ENCODE measurements at places on chromosomes 5 and 9. TPM values are rescaled to one million over a fixed set of nuclear protein-coding genes. Genes with fewer than 3 reads are reported as not detected.

DNA sequence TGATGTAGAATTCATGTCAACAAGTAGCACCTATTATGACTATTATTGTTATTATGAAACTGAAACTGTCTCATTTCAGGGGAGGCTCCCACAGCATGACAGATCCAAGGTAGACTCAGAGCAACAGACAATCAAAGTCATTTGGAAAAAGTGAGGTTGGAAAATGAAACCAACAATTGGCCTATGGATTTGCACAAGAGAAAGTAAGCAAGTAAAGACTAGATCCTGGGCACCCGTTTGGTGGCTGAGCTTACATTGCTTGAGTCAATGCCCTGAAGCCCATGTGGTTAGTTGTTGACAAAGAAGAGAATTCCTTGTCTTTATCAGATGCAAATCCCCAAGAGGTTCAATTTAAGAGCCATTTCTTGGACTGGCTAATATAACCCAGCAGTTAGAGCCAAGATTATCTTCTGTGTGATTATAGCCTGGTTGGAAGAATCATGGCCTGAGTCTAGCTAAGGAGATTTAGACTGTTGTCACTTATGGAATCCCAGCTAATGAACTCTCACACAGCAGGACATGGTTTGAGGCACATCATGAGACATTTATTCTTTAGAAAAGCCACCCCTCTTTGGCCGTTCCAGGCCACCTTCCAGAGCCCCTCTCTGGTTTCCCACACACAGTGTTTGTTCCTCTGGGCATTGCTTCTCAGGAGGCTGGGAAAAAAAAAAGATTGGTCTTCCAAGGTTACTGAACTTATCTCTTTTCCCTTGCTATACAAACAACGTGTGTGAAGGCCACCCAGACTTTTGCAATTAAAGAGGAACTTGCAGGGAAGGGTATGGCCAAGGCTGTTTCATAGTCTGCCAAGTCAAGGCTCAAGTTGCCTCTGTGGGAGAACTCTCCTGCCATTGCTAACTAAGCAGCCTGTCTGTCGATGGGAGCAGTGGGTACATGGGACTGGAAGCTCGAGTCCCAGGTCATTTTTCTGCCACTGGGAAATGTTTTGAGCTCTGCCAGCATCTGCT, 399.5 kb downstream of the ENC1 start:
- H3K36me3 ChIP-seq: no peaks in the 10 kb centered on the region
- DNase-seq: peak; percentile 39
- H3K4me1 ChIP-seq: peaks cover 15% of the 10 kb centered on the region
- H3K27ac ChIP-seq: peak overlapping the region; percentile 63
- no peaks in the 10 kb centered on the region for H3K27me3 ChIP-seq

GRCh38 chr9:100064872-100065581, 33.8 kb downstream of the ERP44 start:
- no peak overlapping the region for H3K4me3 ChIP-seq
- DNase-seq: no peak
- H3K27ac ChIP-seq: no peak overlapping the region

DNA sequence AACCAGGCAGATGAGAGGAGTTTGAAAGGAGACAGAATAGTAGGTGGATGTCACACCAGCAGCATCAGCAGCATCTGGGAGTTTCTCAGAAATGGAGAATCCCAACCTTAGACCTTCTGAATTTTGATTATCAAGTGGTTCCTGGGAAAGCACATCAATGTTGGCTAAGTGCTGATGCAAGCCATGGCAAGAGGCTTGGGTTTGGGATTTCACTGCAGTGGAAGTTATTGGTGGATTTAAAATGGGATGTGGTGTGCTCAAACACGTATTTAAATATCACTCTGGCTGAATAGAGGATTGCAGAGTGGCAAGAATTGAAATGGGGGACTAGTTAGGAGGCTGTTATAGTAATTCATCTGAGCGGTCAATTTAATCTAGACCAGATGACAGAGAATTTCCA, 387.8 kb upstream of the WWC1 start:
- H3K27me3 ChIP-seq: peaks cover 3% of the 10 kb centered on the region
- H3K27ac ChIP-seq: no peak overlapping the region
- H3K4me1 ChIP-seq: no peaks in the 10 kb centered on the region
- no peaks in the 10 kb centered on the region for H3K36me3 ChIP-seq

The NOXA1 gene
- 7.2 TPM for total RNA-seq

GRCh38 chr5:126778675-126779403, 1.9 kb downstream of the LMNB1 start:
- H3K27me3 ChIP-seq: no peaks in the 10 kb centered on the region
- no peak for DNase-seq
- no peaks in the 10 kb centered on the region for H3K4me1 ChIP-seq
- H3K4me3 ChIP-seq: peak overlapping the region; percentile 99
- H3K36me3 ChIP-seq: no peaks in the 10 kb centered on the region

DNA sequence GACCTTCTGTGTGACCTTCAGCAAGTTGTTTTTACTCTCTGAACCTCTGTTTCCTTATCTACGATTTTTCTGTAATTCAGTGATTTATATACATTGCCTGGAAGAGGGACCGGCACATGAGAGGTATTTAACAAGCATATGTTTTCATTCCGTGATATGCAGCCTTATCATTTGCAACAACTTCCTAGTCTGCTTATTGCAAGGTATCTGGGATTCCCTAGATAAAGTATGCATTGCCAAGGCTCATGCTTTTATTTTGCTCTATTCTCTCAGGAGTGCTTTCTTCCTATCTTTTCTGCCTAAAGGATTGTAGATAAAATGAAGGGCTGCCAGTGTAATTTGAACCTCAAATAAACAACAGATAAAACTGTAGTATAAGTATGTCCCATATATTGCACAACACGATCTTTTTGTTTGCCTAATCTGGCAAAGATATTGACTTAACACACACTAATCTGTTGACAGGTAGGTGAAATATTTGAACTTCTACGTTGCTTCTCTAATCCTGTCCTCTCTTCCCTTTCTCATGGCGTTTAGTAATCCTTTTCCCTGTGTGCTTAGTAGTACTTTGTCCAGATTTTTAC, 377.2 kb upstream of the TNC start:
- H3K4me1 ChIP-seq: peaks cover 14% of the 10 kb centered on the region
- peak; percentile 38 for DNase-seq
- no peaks in the 10 kb centered on the region for H3K27me3 ChIP-seq
- H3K36me3 ChIP-seq: no peaks in the 10 kb centered on the region
- H3K4me3 ChIP-seq: no peak overlapping the region

GRCh38 chr5:22341406-22341805, 511.7 kb downstream of the CDH12 start:
- no peak for DNase-seq
- H3K27ac ChIP-seq: no peak overlapping the region

DNA sequence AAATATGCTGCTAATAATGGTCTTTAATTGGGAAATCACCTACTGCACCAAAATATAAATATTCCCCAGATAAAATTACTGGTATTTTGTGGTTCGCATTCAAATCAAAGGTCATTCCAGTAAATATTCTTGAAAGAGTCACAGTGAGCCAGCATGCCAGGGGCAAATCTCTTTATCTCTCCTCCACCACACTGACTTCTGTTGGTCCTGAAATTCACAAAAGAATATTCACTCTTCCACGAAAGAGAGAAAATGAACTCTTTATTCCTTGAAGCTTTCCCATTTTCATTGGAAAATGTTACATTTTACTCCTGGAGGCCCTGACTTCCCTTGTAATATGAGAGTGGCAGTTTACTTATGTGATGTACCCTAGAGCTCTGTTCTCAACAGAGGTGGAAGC, 39.7 kb downstream of the ZNF366 start:
- no peaks in the 10 kb centered on the region for H3K27me3 ChIP-seq
- DNase-seq: no peak
- H3K27ac ChIP-seq: no peak overlapping the region
- no peaks in the 10 kb centered on the region for H3K36me3 ChIP-seq
- no peak overlapping the region for H3K4me3 ChIP-seq

- H3K36me3 ChIP-seq: no peaks in the 10 kb centered on the region
- no peak overlapping the region for H3K27ac ChIP-seq
- H3K27me3 ChIP-seq: no peaks in the 10 kb centered on the region
- peak; percentile 64 for DNase-seq
- no peaks in the 10 kb centered on the region for H3K4me1 ChIP-seq
Measured at GRCh38 chr5:160434022-160434531, 12.4 kb downstream of the PTTG1 start.

DNA sequence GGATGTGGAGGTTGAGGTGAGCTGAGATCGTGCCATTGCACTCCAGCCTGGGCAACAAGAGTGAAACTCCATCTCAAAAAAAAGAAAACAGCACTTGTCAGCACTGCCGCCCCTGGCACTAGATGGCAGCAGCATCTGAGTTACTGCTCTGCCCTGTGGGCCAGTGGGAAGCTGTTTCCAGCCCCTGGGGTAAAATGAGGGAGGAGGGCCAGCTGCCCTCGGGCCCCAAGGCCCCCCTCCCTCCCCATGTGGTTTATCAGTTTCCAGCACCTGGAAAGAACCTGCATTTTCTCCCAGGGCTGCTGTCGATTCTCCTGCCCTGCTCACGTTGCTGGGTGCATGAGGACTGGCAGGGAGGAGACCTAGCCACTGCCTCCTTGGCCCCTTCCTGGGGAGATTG, 13.2 kb upstream of the CEL start:
- H3K27ac ChIP-seq: no peak overlapping the region
- no peaks in the 10 kb centered on the region for H3K27me3 ChIP-seq
- H3K36me3 ChIP-seq: no peaks in the 10 kb centered on the region
- no peak overlapping the region for H3K4me3 ChIP-seq
- H3K4me1 ChIP-seq: no peaks in the 10 kb centered on the region

DNA sequence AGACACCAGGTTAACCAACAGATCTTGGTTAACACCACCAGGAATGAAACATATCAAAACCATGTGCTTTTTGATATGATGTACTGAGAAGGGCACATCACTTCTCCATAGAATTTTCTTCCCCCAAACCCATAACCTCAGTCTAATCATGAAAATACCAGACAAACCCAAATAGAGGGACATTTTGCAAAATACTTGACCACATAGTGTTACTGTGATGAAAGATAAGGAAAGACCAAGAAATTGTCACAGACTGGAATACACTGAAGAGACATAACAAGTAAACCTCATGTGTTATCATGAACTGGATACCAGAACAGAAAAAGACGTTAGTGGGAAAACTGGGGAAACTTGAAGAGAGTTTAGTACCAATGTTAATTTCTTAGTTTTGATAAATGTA, 74.9 kb upstream of the VCAN start:
- no peaks in the 10 kb centered on the region for H3K4me1 ChIP-seq
- H3K36me3 ChIP-seq: no peaks in the 10 kb centered on the region
- H3K4me3 ChIP-seq: no peak overlapping the region
- DNase-seq: no peak
- no peak overlapping the region for H3K27ac ChIP-seq

The KIF12 gene
- total RNA-seq: 31.9 TPM

- peak; percentile 43 for DNase-seq
- H3K36me3 ChIP-seq: no peaks in the 10 kb centered on the region
- H3K4me1 ChIP-seq: peaks cover 23% of the 10 kb centered on the region
- H3K27ac ChIP-seq: peak overlapping the region; percentile 65
- no peaks in the 10 kb centered on the region for H3K27me3 ChIP-seq
Measured at GRCh38 chr5:59099270-59099994, 516.6 kb downstream of the RAB3C start.

DNA sequence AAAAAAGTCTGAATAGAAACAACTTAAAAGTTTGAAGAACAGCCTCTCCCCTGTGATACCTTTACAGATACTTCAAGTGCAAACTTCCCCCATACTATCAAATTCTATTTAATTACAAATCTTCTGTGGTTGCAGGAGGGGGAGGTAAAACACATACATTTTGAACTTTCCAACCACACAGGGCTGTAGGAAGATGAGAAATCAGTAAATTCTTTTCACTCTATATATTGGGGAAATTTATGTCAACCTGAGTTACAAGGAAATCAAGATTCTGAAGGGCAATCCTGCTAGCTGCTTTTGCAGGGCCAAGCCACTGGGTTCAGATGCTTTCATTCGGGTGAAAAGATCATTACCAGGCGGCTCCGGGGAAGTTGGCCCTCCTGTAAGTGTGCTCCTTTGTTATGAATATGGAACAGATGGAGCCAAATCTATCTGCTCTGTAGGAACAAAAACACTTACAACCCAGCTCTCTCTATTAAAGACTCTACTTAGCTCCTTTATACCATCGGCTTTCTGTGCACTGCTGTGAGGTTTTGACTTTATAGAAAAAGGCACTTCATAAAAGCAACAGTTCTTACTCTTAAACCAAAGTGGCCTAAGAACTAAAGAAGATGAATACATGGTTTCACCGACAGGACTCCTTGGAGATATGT, 269.1 kb downstream of the EFNA5 start:
- DNase-seq: no peak
- no peak overlapping the region for H3K4me3 ChIP-seq
- no peaks in the 10 kb centered on the region for H3K36me3 ChIP-seq
- H3K27me3 ChIP-seq: no peaks in the 10 kb centered on the region
- H3K27ac ChIP-seq: no peak overlapping the region

The FAM120A gene
- 49.3 TPM for total RNA-seq

DNA sequence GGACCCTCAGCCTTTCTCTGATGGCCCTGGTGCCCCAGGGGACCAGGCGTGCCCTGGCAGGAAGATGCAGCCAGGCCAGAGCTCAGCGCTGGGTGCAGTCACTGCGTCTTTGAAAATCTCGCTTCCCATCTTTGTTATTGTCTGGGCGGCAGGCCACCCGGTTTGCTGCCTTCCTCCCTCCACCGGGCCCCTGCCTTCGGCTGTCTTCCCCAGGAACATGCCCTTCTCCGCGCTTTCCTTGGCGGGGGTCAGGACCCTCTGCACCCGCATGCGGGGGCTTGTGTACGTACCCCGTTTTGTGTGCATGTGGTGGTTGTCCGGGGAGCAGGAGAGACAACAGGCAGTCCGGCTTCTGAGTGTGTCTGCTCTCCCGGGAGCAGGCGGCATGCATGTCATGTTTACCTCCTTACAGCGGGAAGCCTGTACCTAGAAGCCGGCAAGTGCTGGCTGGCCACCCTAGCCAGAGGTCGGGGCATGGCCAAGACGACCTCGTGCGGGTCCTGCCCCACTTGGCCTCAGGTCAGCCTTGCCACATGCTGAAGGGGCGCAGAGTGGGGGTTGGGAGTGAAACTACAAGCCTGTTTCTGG, 49.5 kb downstream of the DAB2IP start:
- H3K27me3 ChIP-seq: no peaks in the 10 kb centered on the region
- H3K4me1 ChIP-seq: peaks cover 2% of the 10 kb centered on the region
- no peak overlapping the region for H3K27ac ChIP-seq
- H3K36me3 ChIP-seq: no peaks in the 10 kb centered on the region
- no peak overlapping the region for H3K4me3 ChIP-seq

Data from hepatocyte (in vitro differentiated cells).